ENCODE measurements at places on chromosomes 5 and 9.

GRCh38 chr9:12847561-12847960, 72.7 kb downstream of the LURAP1L start:
- H3K4me3 ChIP-seq, result no peak overlapping the region
- H3K27me3 ChIP-seq, result no peaks in the 10 kb centered on the region
- peak overlapping the region; percentile 25 for H3K27ac ChIP-seq
- H3K4me1 ChIP-seq, result peaks cover 37% of the 10 kb centered on the region

GRCh38 chr9:1612886-1613285, 402.3 kb upstream of the SMARCA2 start:
- DNase-seq, result no peak
- H3K27ac ChIP-seq, result no peak overlapping the region
- no peak overlapping the region for H3K4me3 ChIP-seq
- peaks cover 50% of the 10 kb centered on the region for H3K27me3 ChIP-seq
- no peaks in the 10 kb centered on the region for H3K36me3 ChIP-seq

GRCh38 chr9:20563917-20564316, 58.4 kb downstream of the MLLT3 start:
- no peak overlapping the region for H3K4me3 ChIP-seq
- DNase-seq, result no peak
- H3K36me3 ChIP-seq, result no peaks in the 10 kb centered on the region
- no peak overlapping the region for H3K27ac ChIP-seq
- H3K4me1 ChIP-seq, result peaks cover 40% of the 10 kb centered on the region

DNA sequence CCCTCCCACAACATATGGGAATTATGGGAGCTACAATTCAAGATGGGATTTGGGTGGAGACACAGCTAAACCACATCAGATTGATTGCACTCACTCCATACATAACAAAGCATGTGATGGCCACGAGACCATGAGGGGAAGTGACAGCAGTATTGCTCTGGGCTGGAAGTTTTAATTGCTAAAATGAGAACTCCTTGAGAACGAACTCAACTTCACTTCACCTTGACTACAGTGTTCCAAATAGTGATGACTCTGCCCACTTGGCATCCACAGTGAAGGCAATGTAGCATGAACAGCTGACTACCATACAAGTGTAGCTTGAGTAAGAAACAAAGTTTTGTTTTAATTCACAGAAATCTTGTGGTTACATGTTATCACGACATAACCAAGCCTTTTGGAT, 739 bp upstream of the SPINK7 start:
- H3K27ac ChIP-seq, result no peak overlapping the region
- H3K4me1 ChIP-seq, result no peaks in the 10 kb centered on the region
- no peak overlapping the region for H3K4me3 ChIP-seq
- no peaks in the 10 kb centered on the region for H3K36me3 ChIP-seq
- DNase-seq, result no peak

GRCh38 chr5:81848362-81848880, 97.5 kb upstream of the SSBP2 start:
- no peak overlapping the region for H3K4me3 ChIP-seq
- H3K27me3 ChIP-seq, result no peaks in the 10 kb centered on the region
- peaks cover 78% of the 10 kb centered on the region for H3K4me1 ChIP-seq
- H3K27ac ChIP-seq, result peak overlapping the region; percentile 57
- DNase-seq, result no peak
- no peaks in the 10 kb centered on the region for H3K36me3 ChIP-seq

- H3K27ac ChIP-seq, result no peak overlapping the region
- no peak overlapping the region for H3K4me3 ChIP-seq
- no peaks in the 10 kb centered on the region for H3K36me3 ChIP-seq
- H3K27me3 ChIP-seq, result peaks cover 11% of the 10 kb centered on the region
- no peaks in the 10 kb centered on the region for H3K4me1 ChIP-seq
- DNase-seq, result no peak
Observed at GRCh38 chr5:180982008-180982741, 6.5 kb upstream of the BTNL3 start.

GRCh38 chr5:38105231-38105570, 153.2 kb upstream of the EGFLAM start:
- H3K4me3 ChIP-seq, result no peak overlapping the region
- no peaks in the 10 kb centered on the region for H3K27me3 ChIP-seq
- H3K4me1 ChIP-seq, result peaks cover 22% of the 10 kb centered on the region
- no peak for DNase-seq
- H3K27ac ChIP-seq, result no peak overlapping the region
- H3K36me3 ChIP-seq, result no peaks in the 10 kb centered on the region

DNA sequence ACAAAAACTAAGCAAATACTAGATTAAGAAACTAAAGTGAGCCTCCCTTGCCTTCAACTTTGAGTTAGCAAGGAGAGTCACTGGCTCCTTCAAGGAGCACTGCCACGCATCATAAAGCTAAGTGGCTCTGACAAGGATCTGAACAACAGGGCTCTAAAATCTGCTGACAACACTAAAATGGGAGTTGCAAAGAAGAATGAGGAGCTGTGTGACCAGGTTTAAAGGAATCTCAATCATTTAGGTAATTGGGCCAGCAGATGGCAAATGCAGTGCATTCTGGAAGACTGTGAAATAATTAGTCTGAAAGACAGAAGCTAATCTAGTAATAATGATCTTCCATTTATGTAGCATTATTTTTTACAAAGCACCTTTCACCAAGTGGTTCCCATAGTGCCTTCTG, 297.0 kb upstream of the TAS2R1 start:
- DNase-seq, result no peak
- peak overlapping the region; percentile 21 for H3K27ac ChIP-seq
- no peaks in the 10 kb centered on the region for H3K27me3 ChIP-seq
- H3K4me1 ChIP-seq, result peaks cover 16% of the 10 kb centered on the region
- H3K4me3 ChIP-seq, result no peak overlapping the region

GRCh38 chr5:160089531-160089930, 29.7 kb downstream of the PWWP2A start:
- H3K4me3 ChIP-seq, result no peak overlapping the region
- no peak for DNase-seq
- peaks cover 17% of the 10 kb centered on the region for H3K36me3 ChIP-seq
- H3K27ac ChIP-seq, result no peak overlapping the region
- no peaks in the 10 kb centered on the region for H3K27me3 ChIP-seq

- peaks cover 36% of the 10 kb centered on the region for H3K4me1 ChIP-seq
- H3K36me3 ChIP-seq, result no peaks in the 10 kb centered on the region
- no peaks in the 10 kb centered on the region for H3K27me3 ChIP-seq
- H3K4me3 ChIP-seq, result no peak overlapping the region
Observed at GRCh38 chr5:139276426-139276825, 17.1 kb upstream of the MATR3 start.

DNA sequence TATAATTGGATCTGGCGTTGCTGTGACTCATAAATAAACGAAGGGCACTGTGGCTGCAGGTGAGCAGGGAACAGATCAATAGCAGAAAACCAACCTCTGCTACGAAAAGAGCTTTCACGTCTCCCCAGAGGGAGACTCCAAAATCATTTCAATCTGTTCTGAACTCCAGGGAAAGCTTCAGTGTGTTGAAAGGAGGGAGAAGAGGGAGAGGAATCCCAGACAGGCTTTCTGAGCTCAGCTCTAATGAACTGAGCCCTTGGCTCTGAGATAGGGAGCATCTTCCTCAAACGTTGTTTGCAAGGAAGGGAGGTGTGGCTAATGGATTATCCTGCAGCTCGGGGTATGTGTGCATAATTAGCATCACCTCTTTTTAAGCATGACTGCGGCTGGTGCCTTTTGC, 288.0 kb upstream of the IRX4 start:
- no peaks in the 10 kb centered on the region for H3K36me3 ChIP-seq
- DNase-seq, result no peak
- H3K4me3 ChIP-seq, result no peak overlapping the region
- no peak overlapping the region for H3K27ac ChIP-seq

- no peak for DNase-seq
- H3K27me3 ChIP-seq, result peaks cover 18% of the 10 kb centered on the region
- H3K27ac ChIP-seq, result no peak overlapping the region
- no peak overlapping the region for H3K4me3 ChIP-seq
Observed at GRCh38 chr5:10339058-10339811, 14.3 kb upstream of the MARCHF6 start.

DNA sequence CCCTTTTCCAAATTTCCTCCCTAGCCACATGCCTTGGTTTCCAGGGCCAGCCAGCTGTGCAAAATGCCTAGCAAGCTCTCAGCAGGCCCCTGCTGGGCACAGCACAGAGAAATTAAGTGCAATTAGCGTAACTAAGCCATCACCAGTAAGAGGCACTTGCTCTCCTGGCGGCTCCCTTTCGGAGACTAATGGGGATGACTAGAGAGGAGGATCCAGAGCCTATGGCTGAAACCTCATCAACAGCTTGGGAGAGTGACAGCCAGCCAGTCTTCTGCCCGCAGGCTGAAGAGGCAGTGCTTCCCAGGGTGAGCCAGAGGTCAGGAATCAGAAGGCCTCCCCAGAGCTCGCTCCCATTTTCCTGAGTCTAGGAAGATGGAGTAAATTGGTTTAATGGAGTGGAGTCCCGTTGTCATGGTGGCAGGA, 108.4 kb downstream of the KCNIP1 start:
- H3K4me3 ChIP-seq, result no peak overlapping the region
- H3K27me3 ChIP-seq, result peaks cover 63% of the 10 kb centered on the region
- H3K36me3 ChIP-seq, result no peaks in the 10 kb centered on the region
- H3K4me1 ChIP-seq, result peaks cover 19% of the 10 kb centered on the region

GRCh38 chr5:165139262-165139661, 1633.8 kb downstream of the MAT2B start:
- H3K27ac ChIP-seq, result no peak overlapping the region
- no peaks in the 10 kb centered on the region for H3K36me3 ChIP-seq
- H3K27me3 ChIP-seq, result no peaks in the 10 kb centered on the region
- H3K4me1 ChIP-seq, result peaks cover 43% of the 10 kb centered on the region
- no peak overlapping the region for H3K4me3 ChIP-seq

DNA sequence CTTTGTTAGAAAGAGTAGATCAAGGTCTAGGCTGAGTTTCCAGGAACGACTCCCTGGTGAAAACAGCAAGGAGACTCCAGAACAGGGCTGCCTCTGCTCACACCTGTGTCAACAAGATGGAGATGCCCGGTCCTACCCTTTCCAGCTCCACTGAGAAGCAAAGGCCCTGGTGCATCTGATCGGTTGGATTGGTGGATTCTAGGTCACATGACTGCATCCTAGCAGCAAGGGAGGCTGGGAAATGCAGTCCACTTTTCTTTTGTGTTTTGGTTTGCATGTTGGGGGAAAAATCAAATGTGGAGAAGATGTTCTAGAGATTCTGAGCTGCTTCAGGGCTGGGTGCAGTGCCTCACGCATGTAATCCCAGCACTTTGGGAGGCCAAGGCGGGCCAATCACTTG, 82.0 kb upstream of the TRIO start:
- no peaks in the 10 kb centered on the region for H3K36me3 ChIP-seq
- H3K4me3 ChIP-seq, result no peak overlapping the region
- no peaks in the 10 kb centered on the region for H3K27me3 ChIP-seq
- H3K27ac ChIP-seq, result no peak overlapping the region
- DNase-seq, result no peak
- peaks cover 4% of the 10 kb centered on the region for H3K4me1 ChIP-seq

GRCh38 chr9:134306636-134307600, 19.3 kb upstream of the RXRA start:
- no peak overlapping the region for H3K4me3 ChIP-seq
- DNase-seq, result no peak
- H3K27ac ChIP-seq, result no peak overlapping the region
- peaks cover 12% of the 10 kb centered on the region for H3K27me3 ChIP-seq

DNA sequence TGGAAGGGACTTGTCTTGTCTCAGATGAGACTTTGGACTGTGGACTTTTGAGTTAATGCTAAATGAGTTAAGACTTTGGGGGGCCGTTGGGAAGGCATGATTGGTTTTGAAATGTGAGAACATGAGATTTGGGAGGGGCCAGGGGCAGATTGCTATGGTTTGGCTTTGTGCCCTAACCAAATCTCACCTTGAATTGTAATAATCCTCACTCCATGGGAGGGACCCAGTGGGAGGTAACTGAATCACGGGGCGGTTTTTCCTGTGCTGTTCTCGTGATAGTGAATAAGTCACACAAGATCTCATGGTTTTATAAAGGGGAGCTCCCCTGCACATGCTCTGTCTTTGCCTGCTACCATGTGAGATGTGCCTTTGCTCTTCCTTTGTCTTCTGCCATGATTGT, 72.1 kb downstream of the RAI14 start:
- peaks cover 6% of the 10 kb centered on the region for H3K4me1 ChIP-seq
- H3K36me3 ChIP-seq, result peaks cover 32% of the 10 kb centered on the region
- no peak for DNase-seq

- no peak for DNase-seq
- H3K27ac ChIP-seq, result no peak overlapping the region
- peaks cover 4% of the 10 kb centered on the region for H3K4me1 ChIP-seq
- no peak overlapping the region for H3K4me3 ChIP-seq
- H3K27me3 ChIP-seq, result no peaks in the 10 kb centered on the region
Observed at GRCh38 chr5:80998590-80998979, 38.4 kb downstream of the RASGRF2 start.

DNA sequence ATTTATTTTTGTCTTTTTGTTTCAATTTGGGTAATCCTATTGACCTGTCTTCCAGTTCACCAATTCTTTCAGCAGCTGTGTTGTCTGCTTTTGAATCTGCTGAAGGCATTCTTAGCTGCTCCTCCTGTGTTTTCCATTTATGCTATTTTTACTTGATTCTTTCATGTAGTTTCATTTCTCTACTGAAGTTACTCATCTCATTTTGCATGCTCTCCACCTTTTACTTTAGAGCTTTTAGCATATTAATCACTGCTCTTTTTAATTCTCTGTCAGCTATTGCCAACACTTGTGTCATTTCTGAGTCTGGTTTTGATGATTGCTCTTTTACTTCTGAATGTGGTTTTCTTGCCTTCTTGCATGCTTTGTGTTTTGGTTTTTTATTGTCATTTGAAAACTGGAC, 496.0 kb upstream of the CLINT1 start:
- no peak overlapping the region for H3K4me3 ChIP-seq
- peaks cover 5% of the 10 kb centered on the region for H3K4me1 ChIP-seq
- H3K27me3 ChIP-seq, result peaks cover 2% of the 10 kb centered on the region
- DNase-seq, result no peak

DNA sequence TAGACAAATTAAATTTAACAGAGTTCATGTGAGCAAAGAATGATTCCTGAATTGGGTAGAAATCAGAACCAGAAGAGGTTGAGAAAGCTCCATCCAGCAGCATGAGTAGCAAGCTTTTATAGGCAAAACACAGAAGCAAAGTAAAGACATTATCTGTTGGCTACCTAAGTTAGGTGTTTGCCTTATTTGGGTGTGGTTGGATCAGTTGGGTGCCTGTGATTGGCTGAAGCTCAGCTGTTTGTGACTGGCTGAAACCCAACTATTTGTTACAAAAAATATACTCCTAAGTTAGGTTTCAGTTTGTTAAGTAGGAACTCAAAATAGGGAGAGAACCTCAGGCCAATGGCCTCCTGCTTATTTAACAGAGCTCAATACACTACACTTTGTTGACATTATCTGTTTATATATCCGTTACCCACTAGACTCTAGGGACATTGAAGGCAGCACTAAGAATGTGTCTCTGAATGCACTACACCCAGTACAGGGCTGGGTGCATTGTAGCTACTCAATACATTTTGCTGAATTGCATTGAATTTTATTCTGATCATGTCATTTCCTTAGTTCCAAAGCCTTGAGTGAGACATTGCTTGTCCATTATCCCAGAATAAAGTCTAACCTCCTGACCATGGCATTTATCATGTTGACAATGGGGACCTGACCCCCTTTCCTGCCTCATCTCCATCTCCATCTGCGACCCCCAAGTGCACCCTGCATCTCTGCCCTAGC, 98.7 kb downstream of the CCDC192 start:
- no peaks in the 10 kb centered on the region for H3K27me3 ChIP-seq
- no peaks in the 10 kb centered on the region for H3K36me3 ChIP-seq
- DNase-seq, result no peak
- H3K27ac ChIP-seq, result no peak overlapping the region
- no peak overlapping the region for H3K4me3 ChIP-seq
- peaks cover 8% of the 10 kb centered on the region for H3K4me1 ChIP-seq
